Fibroblast of lung (primary cell): ENCODE measurements at places on chromosomes 7 and 10. TPM values are rescaled to one million over a fixed set of nuclear protein-coding genes. Genes with fewer than 3 reads are reported as not detected.

Gene CDHR1
- 0.02 and 0.05 TPM in 2 replicates for polyA plus RNA-seq

Gene AS3MT
- polyA plus RNA-seq = 6.1 and 11.4 TPM in 2 replicates

- H3K27me3 ChIP-seq = no peaks in the 10 kb centered on the region
- no peak overlapping the region for H3K27ac ChIP-seq
- H3K4me3 ChIP-seq = no peak overlapping the region
- DNase-seq = no peak
These were observed 52.6 kb downstream of the JAKMIP3 start for GRCh38 chr10:132118366-132118765.

GRCh38 chr10:107814865-107815487 lies 650.5 kb upstream of the SORCS1 start:
- no peaks in the 10 kb centered on the region for H3K27me3 ChIP-seq
- H3K36me3 ChIP-seq = no peaks in the 10 kb centered on the region

DNA sequence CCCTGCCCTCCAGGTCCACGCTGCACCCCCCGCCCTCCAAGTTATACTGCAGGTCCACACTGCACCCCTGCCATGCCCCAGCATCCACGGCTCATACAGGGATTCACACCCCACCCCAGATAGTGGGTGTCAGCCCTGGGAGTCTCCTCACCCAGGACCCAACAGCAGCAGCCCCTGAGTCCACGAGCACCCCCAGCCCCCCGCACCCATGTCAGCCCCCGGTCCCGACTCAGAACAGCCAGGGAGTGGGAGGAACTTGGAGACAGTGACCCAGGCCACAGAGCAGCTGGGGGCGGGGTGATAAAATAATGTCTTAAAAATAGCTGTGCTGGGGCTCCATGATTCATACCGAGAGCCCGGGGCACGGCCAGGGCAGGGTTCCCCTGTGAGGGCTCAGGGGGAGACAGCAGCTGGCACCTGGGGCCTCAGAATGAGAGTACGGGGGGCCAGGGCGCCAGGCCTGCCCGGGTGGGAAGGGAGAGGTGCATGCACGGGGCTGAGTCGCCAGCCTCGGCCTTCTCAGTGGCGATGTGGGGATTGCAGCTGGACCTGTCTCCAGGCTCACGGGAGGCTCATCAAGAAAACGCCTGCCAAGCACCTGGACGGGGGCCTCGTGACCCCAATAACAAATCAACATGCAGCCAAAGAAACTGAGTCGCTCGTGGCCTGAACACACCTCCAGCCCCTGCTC lies 29.8 kb downstream of the ADAP1 start:
- DNase-seq = no peak
- no peak overlapping the region for H3K27ac ChIP-seq
- no peaks in the 10 kb centered on the region for H3K27me3 ChIP-seq
- H3K4me3 ChIP-seq = no peak overlapping the region

Gene DEPP1
- 18.7 and 30.3 TPM in 2 replicates for polyA plus RNA-seq

GRCh38 chr7:77813180-77813579 lies 14.6 kb downstream of the PHTF2 start:
- no peaks in the 10 kb centered on the region for H3K27me3 ChIP-seq
- no peaks in the 10 kb centered on the region for H3K4me1 ChIP-seq
- DNase-seq = no peak
- H3K4me3 ChIP-seq = no peak overlapping the region

DNA sequence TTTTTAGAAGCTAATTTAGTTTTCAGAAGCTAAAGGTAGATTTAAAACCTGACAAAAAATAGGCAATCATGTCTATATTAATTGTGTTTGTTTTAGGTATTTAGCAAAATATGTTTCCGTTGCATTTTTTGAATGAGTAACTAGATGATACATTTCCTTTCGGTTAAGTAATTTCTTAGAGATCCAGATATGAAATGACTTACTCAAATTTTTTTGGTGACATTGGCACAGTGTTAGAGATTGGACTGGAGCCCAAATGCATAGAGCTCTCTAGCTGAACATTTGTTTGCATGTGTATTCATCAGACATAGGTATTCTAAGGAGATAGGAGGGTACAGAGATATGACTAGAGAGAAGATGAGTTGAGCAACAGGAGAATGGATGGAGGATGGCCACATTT lies 1.9 kb downstream of the BUB3 start:
- no peak for DNase-seq
- peak overlapping the region; percentile 81 for H3K4me3 ChIP-seq
- H3K27me3 ChIP-seq = peaks cover 15% of the 10 kb centered on the region
- peaks cover 7% of the 10 kb centered on the region for H3K36me3 ChIP-seq
- no peak overlapping the region for H3K27ac ChIP-seq

DNA sequence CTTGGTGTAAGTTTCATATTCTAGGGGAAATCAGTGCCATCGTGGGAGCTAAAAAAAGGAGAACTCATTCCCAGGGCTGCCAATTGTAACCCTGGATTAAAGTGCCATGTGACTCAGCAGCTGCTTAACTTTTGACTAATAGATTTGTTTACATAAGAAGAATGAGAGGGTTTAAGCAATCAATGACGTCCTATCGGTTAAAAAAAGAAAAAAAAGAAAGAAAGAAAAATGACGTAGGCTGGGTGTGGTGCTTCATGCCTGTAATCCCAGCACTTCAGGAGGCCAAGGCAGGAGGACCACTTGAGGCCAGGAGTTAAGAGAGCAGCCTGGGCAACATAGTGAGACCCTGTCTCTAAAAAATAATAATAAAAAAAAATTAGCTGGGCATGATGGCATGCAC lies 116.2 kb upstream of the AFAP1L2 start:
- no peaks in the 10 kb centered on the region for H3K36me3 ChIP-seq
- H3K4me1 ChIP-seq = peaks cover 5% of the 10 kb centered on the region
- H3K4me3 ChIP-seq = no peak overlapping the region
- no peaks in the 10 kb centered on the region for H3K27me3 ChIP-seq

DNA sequence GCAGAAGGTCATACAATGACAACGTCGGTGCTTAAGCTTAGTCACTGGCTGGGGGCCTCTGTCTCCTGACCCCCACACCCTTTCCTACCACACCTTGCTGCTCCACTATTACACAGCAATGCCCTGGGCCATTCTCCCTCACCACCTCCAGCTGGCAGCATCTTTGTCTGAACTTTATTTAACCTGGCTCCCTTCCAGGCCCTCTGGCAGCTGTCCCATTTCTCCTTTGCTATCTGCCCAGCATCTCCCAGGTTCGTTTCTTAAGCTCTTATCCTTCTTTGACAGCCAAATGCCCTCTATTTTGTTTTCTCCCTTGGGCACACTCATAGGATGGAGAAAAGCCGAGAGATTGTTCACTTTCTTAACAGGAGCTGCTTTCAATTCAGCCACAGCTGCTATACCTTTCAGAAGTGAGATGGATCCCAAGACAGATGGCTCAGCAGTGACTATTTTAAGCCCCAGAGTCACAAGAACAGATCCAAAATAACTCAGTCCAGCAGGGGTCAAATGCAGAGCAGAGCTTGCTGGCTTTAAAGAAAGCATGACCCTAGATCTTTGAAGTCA lies 1277.1 kb upstream of the AUTS2 start:
- no peak overlapping the region for H3K27ac ChIP-seq
- no peaks in the 10 kb centered on the region for H3K4me1 ChIP-seq
- no peak for DNase-seq
- H3K4me3 ChIP-seq = no peak overlapping the region
- H3K36me3 ChIP-seq = no peaks in the 10 kb centered on the region

- H3K4me3 ChIP-seq = no peak overlapping the region
- no peaks in the 10 kb centered on the region for H3K36me3 ChIP-seq
- DNase-seq = no peak
- H3K27me3 ChIP-seq = no peaks in the 10 kb centered on the region
- no peaks in the 10 kb centered on the region for H3K4me1 ChIP-seq
- no peak overlapping the region for H3K27ac ChIP-seq
These were observed 51.8 kb upstream of the FAM3C start for GRCh38 chr7:121447911-121448300.

GRCh38 chr7:85840554-85840953 lies 653.7 kb upstream of the SEMA3D start:
- no peak overlapping the region for H3K4me3 ChIP-seq
- H3K27me3 ChIP-seq = no peaks in the 10 kb centered on the region
- H3K4me1 ChIP-seq = no peaks in the 10 kb centered on the region
- H3K36me3 ChIP-seq = no peaks in the 10 kb centered on the region
- H3K27ac ChIP-seq = no peak overlapping the region
- DNase-seq = peak; percentile 4

- no peak overlapping the region for H3K27ac ChIP-seq
- H3K4me3 ChIP-seq = no peak overlapping the region
- peak; percentile 3 for DNase-seq
These were observed 30.7 kb upstream of the ANTXRL start for GRCh38 chr10:46255801-46256747.

DNA sequence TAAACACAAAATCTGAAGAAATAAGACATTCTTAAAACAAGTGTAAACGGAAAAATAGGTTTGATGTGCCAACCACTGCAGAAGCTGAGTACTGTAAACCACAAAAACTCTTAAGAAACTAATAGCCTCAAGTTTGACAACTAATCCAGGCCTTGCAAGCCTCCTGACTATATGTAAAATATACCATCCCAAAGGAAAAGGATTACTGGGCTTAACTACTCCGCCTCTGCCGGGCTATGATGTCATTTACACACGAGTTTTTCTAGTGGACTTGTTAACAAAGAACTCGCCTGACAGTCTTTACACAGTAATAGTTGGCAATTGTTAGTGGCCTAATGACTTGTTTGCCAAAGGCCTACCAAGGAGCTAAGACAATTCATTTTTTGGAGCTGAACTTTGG lies 2.1 kb downstream of the KIF5B start:
- H3K27me3 ChIP-seq = no peaks in the 10 kb centered on the region
- H3K36me3 ChIP-seq = no peaks in the 10 kb centered on the region

DNA sequence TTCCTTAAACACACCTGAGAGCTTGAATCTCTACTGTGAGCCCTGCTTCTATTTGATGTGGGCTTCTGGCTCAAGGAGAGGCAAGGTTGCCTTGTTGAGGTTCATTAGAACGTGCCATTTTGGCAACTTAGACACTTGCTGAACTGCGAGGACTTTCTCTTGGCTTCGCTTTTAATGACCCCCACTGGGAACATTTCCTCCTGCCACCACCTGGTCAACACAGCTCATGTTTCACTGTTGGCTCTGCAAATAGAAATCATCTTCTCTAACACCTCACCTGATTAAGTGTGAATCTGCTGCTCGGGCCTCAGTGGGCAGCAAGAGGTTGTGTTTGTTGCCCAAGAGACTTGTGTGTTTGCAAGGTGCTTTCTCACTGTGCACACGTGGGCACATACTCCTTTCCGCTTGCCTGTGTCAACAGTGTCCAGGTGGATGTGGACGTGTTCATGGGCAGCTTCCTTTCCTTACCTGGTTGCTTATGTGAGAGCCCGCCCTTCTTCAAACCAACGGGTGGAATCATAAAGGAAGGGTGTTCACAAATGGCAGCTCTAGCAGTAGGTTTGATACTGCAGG lies 147.0 kb downstream of the NRP1 start:
- H3K27ac ChIP-seq = no peak overlapping the region
- no peak overlapping the region for H3K4me3 ChIP-seq
- peaks cover 30% of the 10 kb centered on the region for H3K36me3 ChIP-seq
- H3K4me1 ChIP-seq = no peaks in the 10 kb centered on the region
- no peak for DNase-seq

DNA sequence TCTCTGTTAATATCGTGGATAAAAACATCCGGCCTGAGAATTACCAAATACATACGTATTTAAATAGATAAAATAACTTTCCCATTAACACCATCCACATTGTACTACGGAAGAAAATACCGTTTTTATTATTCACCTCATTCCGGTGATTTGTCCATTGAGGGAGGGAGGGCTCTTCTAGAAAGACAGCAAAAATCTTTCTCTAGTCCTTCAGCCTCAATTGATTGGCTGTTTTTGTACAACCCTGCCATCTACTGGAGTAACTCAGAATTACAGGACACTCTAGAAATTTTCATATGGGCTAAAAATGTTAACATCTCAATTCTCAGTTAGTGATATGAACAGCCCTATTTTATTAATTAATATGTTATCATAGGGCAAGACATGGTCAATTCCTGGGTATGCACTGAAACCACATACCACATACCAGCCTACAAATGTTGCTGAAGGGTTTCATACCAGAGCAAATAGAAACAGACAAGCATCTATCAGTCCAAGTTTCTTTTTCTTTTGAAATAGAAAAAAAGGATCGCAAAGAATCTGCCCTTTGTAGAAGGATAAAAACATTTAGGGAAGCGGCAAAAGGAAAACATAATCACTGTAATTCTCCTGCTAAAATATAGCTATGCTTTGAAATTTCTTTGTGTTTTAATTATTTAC lies 55.8 kb upstream of the CDCA7L start:
- H3K27me3 ChIP-seq = no peaks in the 10 kb centered on the region
- peak; percentile 80 for DNase-seq
- no peaks in the 10 kb centered on the region for H3K4me1 ChIP-seq
- H3K27ac ChIP-seq = no peak overlapping the region
- H3K4me3 ChIP-seq = no peak overlapping the region

Gene TACR2
- 0.10 and 0.15 TPM in 2 replicates for polyA plus RNA-seq

DNA sequence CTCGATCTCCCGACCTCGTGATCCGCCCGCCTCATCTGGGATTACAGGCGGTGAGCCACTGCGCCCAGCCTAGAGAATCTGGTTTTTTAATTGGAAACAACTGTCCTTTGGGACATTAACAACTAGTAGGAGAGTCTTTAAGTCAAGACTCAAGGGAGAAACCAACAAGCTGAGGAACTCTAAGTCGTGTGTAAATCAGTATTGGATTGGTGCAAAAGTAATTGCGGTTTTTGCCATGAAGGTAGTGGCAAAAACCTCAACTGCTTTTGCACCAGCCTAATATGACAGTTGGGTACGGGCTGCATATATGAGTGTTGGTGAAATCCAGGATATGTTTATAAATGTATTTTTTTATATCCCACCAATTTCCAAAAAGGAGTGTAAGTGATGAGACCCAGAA lies 113.9 kb upstream of the PLXNA4 start:
- no peaks in the 10 kb centered on the region for H3K4me1 ChIP-seq
- DNase-seq = no peak

- H3K4me3 ChIP-seq = peak within 1 kb of the TSS; percentile 77
- H3K4me1 ChIP-seq = peaks cover 12% of the 10 kb centered on the region
- H3K27me3 ChIP-seq = no peaks in the 10 kb centered on the region
- no peaks in the 10 kb centered on the region for H3K36me3 ChIP-seq
These were observed at the start of gene UBE2H for GRCh38 chr7:129952653-129953560. Gene UBE2H, minus strand, starts transcription at chr7:129952960. Its CDS starts 405 bp downstream, at chr7:129952555.

Gene EEPD1
- polyA plus RNA-seq = 3.9 and 15.9 TPM in 2 replicates

Gene LZTS2
- 33.2 and 34.7 TPM in 2 replicates for polyA plus RNA-seq
